ENCODE measurements at places on chromosomes 16 and 17.

- no peak for DNase-seq
These were observed 37.9 kb downstream of the NUP88 start for GRCh38 chr17:5381542-5381941.

DNA sequence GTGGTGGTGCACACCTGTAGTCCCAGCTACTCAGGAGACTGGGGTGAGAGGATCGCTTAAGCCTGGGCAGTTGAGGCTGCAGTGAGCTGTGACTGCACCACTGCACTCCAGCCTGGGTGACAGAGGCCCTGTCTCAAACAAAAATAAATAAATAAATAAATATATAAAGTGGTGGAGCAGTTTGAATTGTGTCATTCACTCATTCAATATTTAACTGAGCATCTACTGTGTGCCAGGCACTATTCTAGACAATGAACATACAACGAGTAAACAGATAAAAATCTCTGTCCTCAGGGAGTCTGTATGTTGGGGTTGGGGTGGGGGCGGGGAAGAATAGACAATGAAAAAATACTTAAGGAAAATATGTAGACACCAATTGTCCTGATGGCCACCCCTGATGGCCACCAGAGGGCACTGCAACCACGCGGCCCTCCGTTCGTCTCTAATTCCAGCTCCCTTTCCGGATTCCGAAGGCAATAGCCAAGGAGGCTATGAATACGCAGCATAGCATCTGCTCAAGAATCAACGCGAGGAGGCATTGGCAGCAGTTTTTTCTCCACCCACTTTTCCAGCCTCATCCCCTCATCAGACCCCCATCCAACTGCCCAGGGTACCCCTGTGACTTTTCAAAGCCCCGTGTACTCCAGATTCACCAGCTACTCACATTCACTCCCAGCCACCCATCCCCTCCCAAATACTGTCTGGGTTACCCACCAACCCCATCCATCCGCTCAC, 21.4 kb downstream of the QPRT start:
- peak; percentile 33 for DNase-seq

- DNase-seq, result no peak
These were observed 79.8 kb upstream of the CDC42EP4 start for GRCh38 chr17:73391331-73392265.

GRCh38 chr17:66373944-66374817, 71.8 kb downstream of the PRKCA start:
- DNase-seq, result no peak

DNA sequence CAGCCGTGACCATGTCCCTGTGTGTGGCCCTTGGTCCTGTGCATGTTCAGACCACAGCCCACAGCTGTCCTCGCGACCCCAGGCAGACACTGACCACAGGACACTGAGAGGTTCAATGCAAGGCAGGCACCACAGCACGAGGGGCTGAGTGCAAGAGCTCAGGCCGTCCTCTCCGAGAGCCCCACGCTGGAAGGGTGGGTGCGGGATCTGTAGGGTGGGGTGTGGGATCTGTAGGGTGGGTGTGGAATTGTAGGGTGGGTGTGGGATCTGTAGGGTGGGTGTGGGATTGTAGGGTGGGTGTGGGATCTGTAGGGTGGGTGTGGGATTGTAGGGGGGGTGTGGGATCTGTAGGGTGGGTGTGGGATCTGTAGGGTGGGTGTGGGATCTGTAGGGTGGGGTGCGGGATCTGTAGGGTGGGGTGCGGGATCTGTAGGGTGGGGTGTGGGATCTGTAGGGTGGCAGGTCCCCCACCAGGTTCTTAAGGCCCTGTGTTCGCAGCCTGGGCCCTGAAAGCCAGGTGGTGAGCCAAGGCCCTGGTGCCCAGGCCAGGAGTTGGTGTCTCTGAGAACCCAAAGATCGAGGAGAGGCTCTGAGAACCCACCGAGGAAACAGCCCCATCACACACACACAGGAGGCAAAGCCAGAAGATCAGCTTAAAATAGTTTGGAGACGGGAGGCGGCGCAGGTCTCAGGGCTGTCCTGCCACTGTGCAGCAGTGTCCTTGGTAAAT, 48.2 kb downstream of the METRNL start:
- no peak for DNase-seq

- DNase-seq, result no peak
These were observed 86.8 kb upstream of the WSB1 start for GRCh38 chr17:27207073-27207513.

GRCh38 chr17:39579318-39580081, 28.2 kb downstream of the NEUROD2 start:
- DNase-seq, result no peak

GRCh38 chr16:80427795-80428194, 113.0 kb upstream of the DYNLRB2 start:
- DNase-seq, result no peak

GRCh38 chr17:50186661-50187393, 14.6 kb downstream of the COL1A1 start:
- no peak for DNase-seq

GRCh38 chr16:85631802-85632393, 18.8 kb downstream of the GSE1 start:
- no peak for DNase-seq

- no peak for DNase-seq
These were observed 130.2 kb upstream of the CHMP6 start for GRCh38 chr17:80861418-80861815.

DNA sequence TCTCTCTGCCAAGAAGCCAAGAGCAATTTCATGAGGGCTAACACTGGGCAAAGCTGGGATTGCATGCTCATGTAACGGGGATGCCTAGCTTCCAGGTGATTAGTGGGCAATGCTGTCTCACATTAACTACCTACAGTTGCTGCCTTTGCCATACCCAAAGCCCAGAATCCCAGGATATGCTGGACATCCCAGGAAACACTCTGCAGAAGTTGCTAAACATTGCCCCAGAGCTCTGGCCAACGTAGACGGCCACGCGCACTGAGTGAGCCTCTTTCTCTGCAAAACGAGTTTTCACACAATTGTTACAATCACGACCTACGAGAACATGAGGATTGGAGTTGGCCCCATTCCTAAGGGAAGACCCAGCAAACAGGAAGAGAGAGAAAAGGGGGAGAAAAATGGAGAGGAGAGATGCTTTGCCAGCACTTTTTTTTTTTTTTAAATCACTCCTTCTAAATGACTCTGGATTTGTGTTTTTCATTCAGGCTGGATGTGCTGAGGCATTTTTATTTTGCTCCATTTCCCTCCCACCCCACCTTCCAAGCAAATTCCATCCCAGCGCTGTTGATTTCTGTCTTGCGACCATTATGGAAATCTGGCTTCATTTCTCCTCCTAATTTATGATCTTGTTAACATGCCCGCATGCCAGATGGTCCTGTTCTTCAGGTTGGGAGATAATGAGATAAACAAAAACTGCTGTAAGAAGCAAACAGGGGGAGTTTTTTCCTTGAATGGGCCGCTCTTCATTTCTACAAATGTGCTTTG, 112.8 kb upstream of the DNAH9 start:
- DNase-seq, result no peak

GRCh38 chr17:784143-784542, 2.0 kb downstream of the MRM3 start:
- no peak for DNase-seq

DNA sequence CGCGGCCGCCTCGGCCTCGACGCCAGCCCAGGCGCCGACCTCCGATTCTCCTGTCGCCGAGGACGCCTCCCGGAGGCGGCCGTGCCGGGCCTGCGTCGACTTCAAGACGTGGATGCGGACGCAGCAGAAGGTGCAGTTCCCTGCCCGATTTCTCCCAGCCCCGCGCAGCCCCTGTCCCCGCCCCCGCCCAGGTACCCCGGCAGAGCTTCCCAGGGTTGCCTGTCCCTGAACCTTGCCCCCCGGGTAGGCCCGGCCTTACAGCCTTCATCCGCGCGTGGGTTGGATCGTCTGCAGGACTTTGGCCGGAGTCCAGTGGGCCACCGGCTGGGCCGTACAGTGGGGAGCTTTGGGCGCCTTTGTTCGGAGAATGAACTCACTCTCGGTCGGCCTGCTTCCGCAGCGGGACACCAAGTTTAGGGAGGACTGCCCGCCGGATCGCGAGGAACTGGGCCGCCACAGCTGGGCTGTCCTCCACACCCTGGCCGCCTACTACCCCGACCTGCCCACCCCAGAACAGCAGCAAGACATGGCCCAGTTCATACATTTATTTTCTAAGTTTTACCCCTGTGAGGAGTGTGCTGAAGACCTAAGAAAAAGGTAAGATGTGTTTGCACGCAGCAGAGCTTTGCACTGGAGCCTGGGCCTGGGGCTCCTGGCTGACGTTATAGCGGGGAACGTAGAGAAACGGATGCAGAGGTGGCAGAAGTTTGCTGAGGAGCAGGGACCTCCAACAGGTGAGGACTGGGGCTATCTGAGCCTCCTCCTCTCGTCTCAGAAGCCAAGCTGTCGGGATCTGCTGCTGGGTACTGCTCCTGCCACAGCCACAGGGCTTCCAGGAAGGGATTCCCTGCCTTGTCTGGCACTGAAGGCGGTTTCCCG, 593 bp downstream of the GFER start:
- DNase-seq, result no peak

GRCh38 chr17:44539673-44540072, 17.6 kb upstream of the FZD2 start:
- no peak for DNase-seq

DNA sequence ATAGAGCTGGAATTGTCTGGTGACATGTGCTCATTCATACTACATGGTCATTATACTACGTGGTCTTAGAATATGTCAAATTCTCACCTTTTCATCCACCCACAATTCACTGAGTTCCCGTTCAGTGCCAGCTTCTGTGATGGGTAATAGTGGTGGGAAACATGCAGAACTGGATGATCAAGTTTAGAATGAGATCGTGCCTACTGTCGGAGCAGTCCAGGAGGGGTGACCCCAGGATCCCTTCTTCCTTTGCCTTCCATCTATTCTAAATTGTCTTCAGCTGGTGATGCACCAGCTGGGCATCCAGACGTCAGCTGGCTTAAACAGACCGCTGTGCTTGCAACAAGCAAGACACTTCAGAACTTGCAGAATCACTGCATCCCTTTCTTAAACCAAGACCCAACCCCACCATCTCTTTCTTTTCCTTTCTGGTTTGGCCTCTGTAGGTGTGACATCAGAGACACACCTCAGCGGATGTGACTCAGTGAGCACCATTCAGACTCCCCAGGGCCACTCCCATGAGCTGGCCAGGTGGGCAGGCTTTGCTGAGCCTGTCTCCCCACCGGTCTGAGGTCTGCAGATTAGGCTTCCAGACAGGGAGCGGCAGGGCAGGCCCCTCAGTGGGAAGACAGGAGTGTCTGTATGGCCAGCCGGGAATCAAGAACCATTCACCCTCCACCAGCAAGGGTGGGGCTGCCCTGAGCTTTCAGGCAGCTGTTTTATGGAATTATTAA, 18.1 kb downstream of the C17orf100 start:
- DNase-seq, result peak; percentile 96

DNA sequence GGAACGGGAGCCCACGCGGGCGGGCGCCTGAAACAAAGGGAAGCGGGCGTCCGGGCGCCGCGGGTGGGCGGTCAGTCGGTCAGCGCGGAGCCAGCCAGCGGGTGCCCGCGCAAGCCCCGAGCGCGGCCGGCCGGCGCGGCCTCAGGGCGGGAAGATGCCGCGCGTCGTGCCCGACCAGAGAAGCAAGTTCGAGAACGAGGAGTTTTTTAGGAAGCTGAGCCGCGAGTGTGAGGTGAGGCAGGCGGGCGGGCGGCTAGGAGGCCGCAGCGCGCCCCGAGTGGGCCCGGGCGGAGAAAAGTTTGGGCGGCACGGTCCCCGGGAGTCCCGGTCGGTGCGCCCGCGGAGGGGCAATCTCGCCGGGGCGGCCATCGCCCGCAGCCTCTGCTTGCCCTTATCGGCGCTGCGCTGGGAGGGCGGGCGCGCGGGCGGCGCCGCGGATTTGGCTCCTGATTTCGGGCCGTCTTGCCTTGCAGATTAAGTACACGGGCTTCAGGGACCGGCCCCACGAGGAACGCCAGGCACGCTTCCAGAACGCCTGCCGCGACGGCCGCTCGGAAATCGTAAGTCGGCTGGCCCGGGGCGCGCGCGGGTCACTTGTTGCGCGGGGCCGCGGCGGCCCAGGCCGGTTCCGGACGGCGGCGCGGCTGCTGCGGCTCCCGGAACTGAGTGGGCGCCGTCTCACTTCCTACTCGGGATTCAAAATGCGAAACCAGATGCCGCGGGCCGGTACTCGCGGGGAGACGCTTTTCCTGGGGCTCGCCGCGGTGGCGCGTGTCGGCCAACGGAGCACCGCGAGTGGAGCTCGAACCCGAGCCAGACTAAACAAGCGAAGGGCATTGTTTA, 526 bp downstream of the CBFB start:
- DNase-seq, result no peak

GRCh38 chr17:76331083-76331482, 22.6 kb downstream of the PRPSAP1 start:
- no peak for DNase-seq

DNA sequence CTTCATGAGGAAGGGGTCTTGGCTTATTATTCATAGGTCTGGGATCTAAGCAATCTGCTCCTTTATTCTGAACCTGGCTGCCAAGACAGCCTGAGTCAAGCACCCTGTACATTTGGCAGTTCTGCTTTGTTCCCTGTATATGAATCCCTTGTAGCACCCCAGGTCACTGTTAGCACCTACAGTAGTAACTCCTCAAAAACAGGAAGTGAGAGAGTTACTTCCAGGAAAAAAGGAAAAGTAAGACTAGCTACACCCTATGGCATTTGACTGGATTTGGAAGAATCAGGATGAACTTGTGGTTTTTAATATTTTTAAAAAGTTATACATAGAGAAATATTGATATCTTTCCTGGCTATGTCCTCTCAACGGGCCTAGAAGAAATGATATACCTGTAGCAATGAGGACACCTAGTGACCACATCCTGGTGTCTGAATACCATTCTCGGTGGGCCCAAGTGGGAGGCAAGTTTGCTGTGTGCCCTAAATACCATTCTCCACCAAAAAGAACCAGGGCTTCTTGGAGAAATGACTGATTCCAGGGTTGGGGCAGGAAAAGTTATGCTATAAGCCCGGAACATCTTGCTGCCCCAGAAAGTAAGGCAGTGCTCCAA, 9.9 kb downstream of the ANKRD40 start:
- DNase-seq, result no peak

- no peak for DNase-seq
These were observed 47.7 kb downstream of the CFDP1 start for GRCh38 chr16:75385507-75386152.

- no peak for DNase-seq
These were observed 966 bp downstream of the MIEN1 start for GRCh38 chr17:39729280-39729851.

DNA sequence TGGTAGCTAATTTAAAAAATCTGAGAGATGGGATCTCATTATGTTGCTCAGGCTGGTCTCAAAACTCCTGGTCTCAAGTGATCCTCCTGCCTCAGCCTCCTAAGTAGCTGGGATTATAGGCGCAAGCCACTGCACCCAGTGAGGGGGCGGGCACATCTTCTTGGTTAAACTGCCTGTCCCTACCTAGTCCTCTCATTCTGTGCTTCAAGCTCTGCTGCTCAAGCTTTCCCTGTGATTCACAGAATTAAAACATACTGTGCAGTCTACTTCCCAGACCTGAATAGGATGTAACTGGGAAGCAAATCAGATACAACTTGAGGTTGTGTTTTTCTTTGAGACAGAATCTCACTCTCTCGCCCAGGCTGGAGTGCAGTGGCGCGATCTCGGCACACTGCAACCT, 2.3 kb downstream of the MRPL38 start:
- DNase-seq, result no peak

- no peak for DNase-seq
These were observed 120.6 kb upstream of the RPL38 start for GRCh38 chr17:74082886-74083285.

- DNase-seq, result no peak
These were observed 9.4 kb downstream of the C17orf100 start for GRCh38 chr17:6660805-6661463.

- DNase-seq, result no peak
These were observed 42.3 kb downstream of the C16orf82 start for GRCh38 chr16:27108826-27109665.
